ENCODE measurements at places on chromosomes 6 and 20.

- DNase-seq, result peak; percentile 40
These were observed 154.7 kb downstream of the JARID2 start for GRCh38 chr6:15400572-15401004.

- DNase-seq, result no peak
These were observed 185.2 kb upstream of the ARG1 start for GRCh38 chr6:131387562-131388447.

GRCh38 chr6:89048985-89049384 lies 31.6 kb upstream of the PNRC1 start:
- no peak for DNase-seq

DNA sequence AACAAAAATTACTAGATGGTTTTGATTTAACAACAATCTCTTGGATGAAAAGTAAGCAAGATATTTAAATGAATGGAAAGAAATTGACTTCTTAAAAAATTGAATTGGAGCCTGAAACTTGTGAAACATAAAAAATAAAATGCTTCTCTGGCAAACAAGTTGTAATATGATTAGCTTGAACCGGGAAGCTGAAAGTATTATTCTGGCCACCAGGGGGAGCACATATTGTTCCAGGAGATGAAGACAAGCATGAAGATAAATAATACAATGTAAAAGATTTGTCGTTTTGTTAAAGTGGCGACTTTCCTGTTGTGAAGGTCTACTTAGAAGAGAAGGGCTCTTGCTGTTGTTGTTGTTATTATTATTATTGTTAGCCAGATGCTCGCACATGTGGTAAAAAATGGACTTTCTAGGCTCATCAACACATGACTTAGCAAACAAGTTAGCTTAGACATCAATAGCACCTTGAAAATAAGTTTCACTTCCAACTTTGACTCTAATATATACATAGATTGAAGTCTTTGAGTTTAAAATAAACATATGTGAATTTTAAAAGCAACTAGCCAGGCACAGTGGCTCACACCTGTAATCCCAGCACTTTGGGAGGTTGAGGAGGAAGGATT lies 14.2 kb downstream of the PAX1 start:
- no peak for DNase-seq

- DNase-seq, result no peak
These were observed 85.6 kb downstream of the AIG1 start for GRCh38 chr6:143146186-143146851.

DNA sequence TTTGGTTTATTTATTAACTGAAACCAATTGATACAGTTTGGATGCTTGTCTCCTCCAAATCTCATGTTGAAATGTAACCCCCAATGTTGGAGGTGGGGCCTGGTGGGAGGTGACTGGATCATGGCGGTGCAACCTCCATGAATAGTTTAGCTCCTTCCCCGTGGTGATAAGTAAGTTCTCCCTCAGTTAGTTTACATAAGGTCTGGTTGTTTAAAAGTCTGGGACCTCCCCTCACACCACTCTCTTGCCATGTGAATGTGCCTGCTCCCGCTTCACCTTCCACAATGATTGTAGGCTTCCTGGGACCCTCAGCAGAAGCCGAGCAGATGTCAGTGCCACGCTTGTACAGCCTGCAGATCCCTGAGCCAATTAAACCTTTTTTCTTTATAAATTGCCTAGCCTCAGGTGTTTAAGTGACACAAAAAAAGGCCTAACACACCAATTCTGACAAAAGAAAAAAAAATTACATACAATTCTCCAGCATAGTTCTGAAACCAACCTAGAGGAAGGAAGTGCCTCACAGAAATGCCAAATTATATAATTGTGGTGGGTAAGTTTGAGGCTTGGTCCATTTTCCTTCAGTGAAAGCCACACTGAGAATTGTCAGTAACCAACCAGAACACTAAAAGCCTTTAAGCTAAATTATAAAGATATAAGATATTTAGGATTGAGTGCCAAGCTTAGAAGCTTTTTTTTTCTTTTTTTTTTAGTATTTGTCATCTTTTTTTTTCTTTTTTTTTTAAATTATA lies 15.0 kb downstream of the MAP7 start:
- DNase-seq, result no peak

- DNase-seq, result no peak
These were observed 166.0 kb upstream of the SCGN start for GRCh38 chr6:25485821-25486534.

- peak; percentile 70 for DNase-seq
These were observed 17.6 kb upstream of the TM9SF4 start for GRCh38 chr20:32091888-32092346.

GRCh38 chr6:95596021-95596420 lies 18.7 kb downstream of the MANEA start:
- no peak for DNase-seq

GRCh38 chr6:41049521-41049920 lies 3.5 kb upstream of the APOBEC2 start:
- DNase-seq, result no peak

DNA sequence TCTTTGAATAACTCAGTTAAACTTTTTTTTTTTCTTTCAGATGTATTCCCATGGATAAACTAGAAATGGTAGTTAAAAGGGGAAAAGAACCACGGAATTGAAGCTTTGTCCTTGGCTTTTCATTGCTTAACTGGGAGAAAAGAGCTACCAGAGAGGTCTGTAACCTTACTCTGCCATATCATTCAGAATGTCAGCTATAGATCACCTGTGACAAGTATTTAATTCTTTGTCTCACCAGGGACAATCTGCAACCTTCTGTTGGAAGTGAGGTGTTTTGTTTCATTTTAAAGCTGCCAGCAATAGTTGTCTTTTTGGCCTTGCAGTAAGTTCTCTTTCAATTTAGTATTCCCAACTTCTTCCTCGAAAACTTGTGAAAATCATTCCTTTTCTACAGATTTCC lies 618.4 kb downstream of the FRK start:
- no peak for DNase-seq

GRCh38 chr6:28115799-28116198 lies 8.6 kb upstream of the ZSCAN16 start:
- no peak for DNase-seq

DNA sequence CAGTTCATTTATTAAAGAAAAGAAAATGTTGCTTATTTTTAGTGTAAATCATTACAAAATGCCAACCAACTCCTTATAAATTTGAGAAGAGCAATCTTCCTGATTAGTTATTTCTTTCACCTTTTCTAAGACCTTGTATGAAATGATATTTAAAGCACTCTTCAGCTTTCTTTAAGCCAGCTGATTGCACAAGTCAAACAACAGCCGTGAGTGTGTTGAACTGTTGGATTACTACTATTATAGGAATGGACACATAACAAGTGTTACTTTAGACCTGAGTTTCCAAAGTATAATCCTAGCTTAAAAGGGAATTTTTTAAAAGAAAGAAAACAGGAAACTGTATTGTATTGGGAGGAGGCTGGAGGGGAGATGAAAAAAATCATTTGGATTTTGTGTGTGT lies 26.8 kb upstream of the GLP1R start:
- DNase-seq, result no peak

DNA sequence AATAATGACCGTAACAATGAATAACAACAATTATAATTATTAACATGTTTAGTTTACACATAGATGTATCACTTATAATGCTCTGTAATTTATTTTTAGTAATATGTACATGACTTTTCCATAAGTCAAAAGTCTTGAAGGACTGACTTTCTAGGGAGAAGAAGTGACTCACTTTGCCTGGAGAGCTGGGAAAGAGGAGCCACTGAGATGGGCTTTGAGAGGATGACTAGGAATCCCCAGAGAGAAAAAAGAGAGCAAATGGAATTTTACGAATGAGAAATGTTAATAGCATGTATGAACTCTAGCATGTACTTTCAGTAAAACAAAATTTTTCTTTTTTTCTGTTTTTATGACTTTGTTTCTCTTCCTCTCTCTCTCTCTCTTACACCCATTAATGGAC lies 67.8 kb upstream of the RALY start:
- no peak for DNase-seq

DNA sequence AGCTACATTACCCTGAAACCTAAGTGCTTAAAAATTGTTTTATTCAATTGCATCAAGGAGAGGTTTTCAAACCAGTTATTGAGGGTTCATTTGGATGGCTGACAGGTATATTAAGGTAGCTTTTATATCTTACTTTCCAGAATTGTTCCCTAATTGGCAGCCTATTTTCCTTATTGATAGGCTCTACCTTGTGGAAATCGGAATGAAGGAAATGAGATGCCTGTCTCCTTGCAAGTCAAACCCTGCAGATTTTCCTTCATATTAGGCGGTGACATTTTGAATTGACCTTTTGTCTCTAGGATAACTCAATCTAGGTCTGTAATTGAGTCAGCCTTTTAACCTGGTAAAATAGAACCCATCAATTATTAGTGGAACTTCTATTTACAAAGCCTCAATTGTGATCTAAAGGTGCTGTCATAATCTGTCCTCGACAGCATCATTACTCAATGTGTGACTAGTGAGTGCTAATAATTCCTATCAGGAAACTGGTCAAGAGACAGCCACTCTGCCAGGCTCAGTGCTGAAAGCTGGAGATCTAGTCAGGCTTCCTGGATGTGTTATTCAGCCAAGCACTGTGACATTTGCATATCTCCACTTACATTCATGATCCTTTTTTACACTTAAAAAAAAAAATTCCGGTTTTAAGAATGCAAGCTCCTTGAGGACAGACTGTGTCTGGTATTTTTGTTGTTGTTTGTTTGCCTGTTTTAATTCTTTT lies 20.1 kb downstream of the OPRM1 start:
- DNase-seq, result no peak

DNA sequence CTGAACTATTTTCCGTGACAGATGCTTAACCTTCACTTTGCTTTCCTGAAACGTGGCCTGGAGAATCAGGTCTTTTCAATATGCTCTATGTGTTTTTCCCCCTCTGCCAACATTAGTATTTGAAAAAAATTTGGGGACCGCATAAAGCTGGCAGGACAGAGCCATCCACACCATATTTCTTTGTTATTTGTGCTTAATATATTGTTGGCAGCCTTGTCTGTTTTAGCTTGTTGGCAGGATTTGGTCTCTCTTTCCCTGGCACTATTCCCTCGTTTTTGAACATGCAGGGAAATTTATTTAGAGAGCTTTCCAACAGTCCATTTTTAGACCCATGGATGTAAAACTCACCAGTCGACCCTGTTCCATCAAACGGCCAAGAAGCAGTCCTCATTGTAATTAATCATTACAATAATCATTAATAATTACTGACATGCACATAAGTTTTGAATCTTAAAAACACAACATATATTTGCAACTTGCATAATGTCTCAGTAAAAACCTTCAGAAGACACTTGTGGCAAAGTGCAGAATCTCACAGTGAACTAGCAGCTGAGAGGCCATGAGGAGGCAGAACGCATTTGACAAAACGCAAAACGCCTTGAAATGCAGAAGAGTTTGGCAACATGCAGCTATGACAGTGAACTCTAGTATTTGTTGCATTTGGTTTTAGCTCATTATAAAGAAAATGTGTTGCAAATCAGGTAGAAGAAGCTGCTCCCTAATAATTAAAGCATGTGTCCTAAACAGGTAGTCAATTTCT lies 514.2 kb downstream of the C6orf118 start:
- DNase-seq, result no peak

GRCh38 chr6:159689001-159689400 lies 4.0 kb downstream of the SOD2 start:
- DNase-seq, result no peak

- no peak for DNase-seq
These were observed 731 bp upstream of the DNPH1 start for GRCh38 chr6:43229803-43230620.

- no peak for DNase-seq
These were observed 15.3 kb downstream of the IPCEF1 start for GRCh38 chr6:154341336-154341735.

GRCh38 chr6:36327226-36327918 lies 9.3 kb downstream of the BNIP5 start:
- no peak for DNase-seq

DNA sequence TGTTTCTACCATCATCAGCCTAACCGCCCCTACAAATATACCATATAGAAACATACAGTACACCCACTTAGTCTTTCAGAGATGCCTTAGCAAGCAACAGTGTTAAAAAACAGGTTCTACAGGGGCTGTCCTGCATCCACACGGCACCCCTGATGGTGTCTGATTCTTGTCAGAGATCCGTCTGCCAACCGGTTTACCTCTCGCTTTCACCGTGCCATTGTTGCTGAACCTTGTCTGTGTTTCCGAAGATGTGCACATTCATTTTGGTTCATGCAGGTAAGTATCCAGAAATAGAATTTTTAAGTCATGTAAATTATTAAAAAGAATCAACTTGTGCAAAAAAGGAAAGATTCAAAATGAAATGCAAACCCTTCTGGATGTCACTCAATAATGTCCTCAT lies 52.9 kb downstream of the EPHA7 start:
- DNase-seq, result no peak

- DNase-seq, result no peak
These were observed 123.0 kb downstream of the PREX1 start for GRCh38 chr20:48704761-48705160.

- no peak for DNase-seq
These were observed 9.1 kb downstream of the FAM83D start for GRCh38 chr20:38935285-38935684.

- DNase-seq, result no peak
These were observed 39.2 kb upstream of the SSTR4 start for GRCh38 chr20:22995923-22996322.

DNA sequence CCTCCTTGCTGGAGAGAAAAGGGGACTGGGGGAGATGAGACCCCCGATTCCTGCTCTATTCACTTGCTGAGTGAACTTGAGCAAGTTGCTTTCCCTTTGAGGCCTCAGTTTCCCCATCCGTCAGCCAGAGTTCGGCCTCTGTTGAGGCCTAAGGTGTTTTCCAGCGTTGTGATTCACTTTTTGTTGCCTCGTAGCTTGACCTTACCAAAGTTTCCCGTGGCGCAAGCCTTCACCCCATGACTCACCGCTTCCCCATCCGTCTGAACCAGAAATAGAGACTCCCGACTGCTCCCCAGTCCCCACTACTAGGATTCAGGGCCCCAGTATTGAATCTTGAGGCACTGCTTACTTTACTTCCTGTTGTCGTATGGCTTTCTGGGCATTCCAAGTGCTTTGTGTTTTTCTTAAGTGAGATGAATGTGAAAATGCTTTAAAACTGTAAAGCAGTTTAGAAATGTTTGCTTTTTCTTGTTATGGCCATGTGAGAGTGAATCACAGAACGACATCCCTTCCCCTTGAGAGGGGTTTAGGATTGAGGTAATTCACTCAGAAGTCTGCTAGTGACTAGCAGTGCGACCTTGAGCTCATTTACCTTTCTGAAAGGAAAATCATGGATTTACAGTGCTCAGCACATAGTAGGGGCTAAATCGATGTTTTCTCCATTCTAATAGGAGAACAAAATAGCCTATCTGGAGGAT lies 1.2 kb downstream of the CHMP4B start:
- peak; percentile 74 for DNase-seq

GRCh38 chr20:47631078-47631477 lies 129.4 kb downstream of the NCOA3 start:
- no peak for DNase-seq

- no peak for DNase-seq
These were observed 43.0 kb upstream of the ZNF217 start for GRCh38 chr20:53636540-53637097.

DNA sequence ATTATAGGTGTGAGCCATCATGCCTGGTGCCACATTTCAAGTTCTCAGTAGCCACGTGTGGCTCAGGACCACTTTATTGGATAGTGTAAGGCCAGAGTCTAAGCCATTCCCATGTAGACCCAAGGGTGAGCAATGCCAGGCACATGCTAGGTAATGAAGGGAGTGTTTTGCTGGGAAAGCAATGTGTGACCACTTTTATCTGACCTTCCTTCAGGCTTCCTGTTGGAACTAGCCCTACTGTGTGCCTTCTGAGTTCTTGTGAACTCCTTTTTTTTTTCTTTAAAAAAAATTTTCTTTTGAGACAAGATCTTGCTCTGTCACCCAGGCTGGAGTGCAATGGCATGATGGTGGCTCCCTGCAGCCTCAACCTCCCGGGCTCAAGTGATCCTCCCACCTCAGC lies 33.3 kb downstream of the ZNF341 start:
- no peak for DNase-seq

- no peak for DNase-seq
These were observed 1654.1 kb downstream of the GRIK2 start for GRCh38 chr6:103047567-103047966.

All from CD4-positive, alpha-beta T cell treated with Interferon gamma for 1 hour (primary cell).